NCI-H187 treated with DMSO at 0.1 percent for 48 hours (cell line): ENCODE measurements at places on chromosomes 3 and 15.

GRCh38 chr3:132605374-132605792 lies 8.3 kb downstream of the ACKR4 start:
- DNase-seq, result no peak

DNA sequence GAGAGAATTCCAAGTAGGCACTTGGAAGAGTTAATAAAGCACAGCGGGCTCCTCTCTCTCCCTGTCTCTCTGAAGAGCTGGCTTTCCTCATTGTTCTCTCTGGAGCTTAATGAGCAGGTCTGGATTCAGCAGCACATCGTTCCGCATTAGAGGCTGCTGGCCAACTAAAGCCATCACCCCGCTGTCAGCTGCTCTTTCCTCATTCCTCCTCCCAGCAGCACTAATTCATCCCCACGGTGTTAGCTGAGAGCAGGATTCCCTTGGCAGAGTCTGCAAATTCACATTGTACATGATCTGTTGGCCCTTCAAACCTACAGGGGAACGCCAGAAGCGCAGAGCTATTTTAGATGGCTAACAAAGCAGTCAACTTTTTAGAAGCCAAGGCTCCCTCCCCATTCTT lies 44.2 kb downstream of the SGO1 start:
- peak; percentile 38 for DNase-seq

DNA sequence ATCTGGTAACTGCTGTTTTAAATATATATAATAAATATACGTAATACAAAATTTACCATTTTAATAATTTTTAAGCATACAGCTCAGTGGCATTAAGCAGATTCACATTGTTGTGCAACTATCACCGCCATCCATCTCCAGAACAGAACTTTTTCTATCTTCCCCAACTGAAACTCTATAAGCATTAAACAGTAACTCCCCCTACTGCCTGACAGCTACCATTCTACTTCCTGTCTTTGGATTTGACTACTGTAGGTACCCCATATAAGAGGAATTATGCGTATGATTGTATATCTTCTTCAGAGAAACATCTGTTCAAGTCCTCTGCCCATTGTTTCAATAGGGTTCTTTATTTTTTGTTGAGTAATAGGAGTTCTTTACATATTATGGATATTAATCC lies 36.8 kb downstream of the EID1 start:
- no peak for DNase-seq

DNA sequence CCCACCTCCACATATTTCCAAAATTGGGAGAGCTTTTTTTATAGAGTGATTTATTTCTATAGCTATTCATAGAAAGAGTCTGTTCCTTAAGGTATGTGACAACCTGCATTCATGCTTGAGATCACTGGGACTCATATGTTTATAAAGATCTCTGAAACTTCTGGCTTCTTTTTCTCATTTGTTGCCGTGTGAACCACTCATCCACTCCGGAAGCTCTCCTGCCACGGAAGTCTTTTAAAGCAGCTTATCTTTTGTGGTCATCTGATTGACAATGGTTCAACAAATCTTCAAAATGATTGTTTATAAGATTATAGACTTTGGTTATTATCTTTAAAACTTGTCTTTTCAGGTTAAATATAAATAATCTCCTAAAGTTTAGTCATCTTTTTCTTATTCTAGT lies 260.5 kb downstream of the C3orf38 start:
- no peak for DNase-seq

DNA sequence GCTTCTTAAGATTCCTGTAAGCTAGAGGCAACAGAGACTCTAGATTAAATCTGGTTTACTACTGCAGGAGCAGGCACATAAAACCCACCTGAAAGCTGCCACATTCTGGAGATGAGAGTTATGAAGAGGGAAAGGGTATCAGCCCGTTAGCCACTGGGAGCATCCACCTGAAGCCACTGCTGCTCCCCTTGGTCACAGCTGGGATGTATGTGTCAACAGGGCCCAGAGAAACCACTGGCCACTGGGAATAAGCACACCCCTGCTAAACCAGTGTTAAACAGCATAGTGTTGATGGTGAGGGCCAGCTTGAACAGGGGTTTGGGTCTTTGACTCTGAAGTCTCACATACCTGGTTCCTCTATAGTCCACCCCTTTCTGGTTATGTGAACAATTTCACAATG lies 10.9 kb downstream of the SLCO2A1 start:
- DNase-seq, result no peak

GRCh38 chr15:92745845-92746271 lies 90.3 kb upstream of the FAM174B start:
- DNase-seq, result no peak

DNA sequence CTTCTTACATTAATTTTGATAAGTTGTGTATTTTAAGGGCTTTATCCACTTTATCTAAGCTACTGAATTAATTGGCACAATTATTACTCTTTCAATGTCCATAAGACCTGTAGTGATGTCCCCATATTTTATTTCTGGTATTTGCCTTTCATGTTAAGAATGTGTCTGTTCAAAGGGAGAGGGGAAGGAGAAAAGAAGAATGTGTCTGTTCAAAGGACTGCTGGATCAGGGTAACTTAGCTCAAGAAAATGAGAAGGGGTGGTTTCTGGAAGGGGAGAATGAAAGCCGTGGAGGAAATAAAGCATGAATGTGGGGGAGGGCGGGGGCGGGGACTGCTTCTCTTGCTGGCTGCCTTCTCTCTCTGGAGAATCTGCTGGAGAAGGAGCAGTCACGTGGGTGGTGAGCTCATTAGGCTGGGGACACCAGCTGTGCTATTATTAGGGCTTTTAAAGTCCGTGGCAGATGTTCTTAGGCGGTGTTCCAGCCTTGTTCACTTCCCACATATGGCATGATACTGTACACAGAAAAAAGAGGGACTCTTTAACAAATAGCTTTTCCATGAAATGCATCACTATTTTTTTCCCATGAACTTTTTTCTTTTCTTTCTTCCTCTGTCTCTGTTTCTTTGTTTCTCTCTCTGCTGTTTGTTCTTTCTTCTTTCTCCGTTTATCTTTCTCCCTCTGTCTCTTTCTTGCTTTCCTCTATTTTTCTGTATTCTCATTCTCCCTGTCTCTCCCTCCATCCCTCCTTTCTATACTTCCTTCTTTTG lies 63.7 kb upstream of the ULK4 start:
- DNase-seq, result no peak

- no peak for DNase-seq
These were observed 81.9 kb downstream of the C3orf38 start for GRCh38 chr3:88231632-88232031.

GRCh38 chr3:125069968-125070745 lies 14.4 kb upstream of the HEG1 start:
- no peak for DNase-seq

DNA sequence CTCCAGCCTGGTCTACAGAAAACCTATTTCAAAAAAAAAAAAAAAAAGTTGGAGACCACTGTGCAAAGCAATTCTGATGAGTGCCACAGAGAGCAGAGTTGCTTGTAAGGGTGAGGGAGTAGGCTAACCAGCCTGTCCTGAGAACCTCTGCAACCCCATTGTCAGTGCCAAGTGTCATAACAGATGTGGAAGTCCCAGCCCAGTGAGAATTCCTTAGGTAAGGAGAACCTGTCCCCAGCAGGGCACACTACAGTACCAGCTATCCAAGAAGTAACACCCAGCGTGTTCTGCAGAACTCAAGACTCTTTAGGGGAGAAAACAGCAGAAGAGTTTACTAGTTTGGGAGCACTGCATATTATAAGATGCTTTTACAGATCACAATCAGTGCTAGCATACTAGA lies 156.3 kb downstream of the LIPC start:
- DNase-seq, result no peak

DNA sequence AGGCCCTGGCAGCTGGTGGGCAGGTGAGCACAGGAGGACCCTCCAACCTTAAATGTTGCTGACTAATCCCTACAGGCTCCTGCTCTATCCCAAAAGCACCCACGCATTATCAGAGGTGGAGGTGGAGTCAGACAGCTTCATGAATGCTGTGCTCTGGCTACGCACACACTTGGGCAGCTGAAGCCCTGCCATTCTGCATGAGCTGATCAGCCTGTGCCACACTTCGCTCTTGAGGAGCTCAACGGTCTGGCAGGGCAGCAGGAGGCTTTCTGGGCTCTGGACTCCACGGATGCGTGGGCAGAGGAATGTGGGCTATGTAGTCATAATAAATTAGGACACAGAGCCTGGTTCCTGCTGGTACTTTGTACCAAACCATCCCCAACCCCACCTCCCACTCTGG lies 6.1 kb downstream of the MST1 start:
- no peak for DNase-seq

DNA sequence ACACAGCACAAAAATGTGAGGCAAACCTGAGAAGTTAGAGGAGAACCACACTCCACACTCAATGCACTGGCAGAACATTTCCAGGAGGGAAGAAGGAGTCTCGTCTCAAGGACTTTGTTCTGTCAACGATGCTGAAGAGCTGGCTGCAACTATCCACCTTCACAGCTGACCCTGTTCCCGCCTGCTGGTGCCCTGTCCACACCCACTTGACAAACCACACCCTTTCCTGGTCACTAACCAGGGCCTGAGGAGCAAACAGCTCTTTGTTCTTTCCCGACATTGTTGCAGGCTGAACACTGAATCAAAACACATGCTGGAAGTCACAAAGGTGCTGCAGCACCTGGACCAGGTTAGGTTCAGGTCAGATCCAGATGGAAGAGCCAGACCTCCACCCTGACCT lies 92.6 kb upstream of the ARRDC4 start:
- DNase-seq, result no peak

DNA sequence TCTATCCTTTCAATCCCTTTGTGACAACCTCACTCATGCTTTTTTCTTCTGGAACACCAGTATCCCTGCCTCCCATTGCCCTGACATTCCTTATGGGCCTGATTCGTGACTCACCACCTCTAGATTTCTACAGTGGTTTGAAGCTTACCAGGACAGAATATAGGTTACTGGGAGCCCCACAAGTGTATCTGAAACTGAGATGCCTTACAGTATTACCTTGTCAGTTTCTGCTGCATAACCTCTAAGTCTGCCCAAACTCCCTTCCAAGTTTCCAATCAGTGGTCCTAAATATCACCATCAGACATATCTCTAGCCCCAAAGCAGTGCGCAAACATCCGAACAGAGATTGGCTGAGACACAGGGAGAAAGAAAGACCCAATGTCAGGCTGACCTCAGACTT lies 5.6 kb downstream of the CPB1 start:
- no peak for DNase-seq

DNA sequence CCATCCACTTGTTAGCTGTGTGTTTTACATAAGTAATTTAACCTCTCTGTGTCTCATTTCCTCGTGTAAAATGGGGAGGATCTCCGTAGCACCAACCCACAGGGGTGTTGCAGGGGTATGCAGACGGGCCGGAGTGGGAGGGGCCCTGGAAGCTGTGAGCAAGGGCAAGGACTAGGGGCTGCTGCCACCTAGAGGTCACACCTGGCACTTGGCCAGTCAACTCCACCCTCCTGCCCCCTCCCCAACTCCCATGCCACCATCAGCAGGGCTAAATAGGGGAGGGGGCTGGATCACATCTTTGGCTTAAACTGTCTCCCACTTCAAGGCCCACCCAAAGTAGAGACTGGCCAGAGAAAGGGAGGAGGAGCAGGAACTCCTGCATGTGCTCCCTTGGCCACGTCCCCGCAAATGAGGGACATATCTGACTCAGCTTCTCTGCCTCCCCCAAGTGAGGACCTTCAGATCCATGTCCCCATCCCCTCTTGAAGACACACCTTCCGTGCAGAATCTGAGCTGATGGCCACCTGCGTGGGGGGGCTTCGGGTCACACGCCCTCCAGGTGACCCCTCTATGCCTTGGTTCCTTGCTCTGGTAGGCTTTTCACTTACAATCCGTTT lies 2.6 kb downstream of the CCDC9B start:
- DNase-seq, result no peak

DNA sequence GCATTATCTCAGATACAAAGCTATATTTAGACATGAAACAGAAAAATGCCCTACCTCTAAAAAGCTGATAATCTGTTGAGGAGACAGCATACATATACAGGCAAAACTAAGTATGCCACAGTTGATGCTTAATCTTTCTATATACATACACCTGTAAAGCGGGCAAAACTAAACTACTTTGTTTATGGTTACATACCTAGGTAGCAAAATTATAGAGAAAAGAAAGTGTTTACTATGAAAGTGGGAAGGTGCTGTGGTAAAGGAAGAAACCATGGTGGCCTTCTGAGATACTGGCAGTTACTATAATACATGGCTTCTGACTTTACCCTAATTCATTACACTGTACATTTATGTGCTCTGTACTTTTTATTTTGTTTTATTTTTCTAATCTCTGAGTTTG lies 36.0 kb upstream of the NR1I2 start:
- no peak for DNase-seq

DNA sequence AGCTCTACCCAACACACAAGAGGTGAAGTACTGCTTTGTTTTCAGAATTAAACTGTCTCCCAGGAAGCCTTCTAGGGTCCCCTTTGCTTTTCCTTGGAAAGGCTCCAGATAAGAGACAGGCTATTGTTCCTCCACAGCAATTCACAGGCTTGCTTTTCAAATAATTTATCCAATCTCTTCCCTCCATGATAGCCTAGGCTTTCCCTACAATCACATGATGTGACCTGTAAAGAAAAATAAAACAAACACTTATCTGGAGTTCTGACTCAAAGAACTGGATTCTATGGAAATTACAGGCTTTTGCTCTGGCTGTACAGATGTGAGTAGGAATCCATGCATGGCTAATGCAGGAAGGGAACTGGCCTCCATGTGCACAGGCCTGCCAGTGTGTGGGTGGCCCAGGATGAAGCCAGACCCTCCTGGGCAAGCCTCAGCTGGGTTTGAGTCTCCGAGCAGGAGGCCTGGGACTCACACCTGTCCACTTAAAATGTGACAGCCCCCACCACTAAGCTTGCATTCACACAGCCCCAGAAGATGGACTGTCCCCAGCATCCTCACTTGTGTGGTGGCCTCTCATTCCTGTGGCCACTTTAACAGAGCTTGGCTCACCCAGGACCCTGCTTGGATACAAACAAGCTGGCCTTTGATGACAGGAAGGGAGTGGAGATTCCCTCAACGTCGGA lies 75.8 kb upstream of the LEKR1 start:
- DNase-seq, result no peak

- no peak for DNase-seq
These were observed 108.2 kb downstream of the EOMES start for GRCh38 chr3:27613846-27614500.

DNA sequence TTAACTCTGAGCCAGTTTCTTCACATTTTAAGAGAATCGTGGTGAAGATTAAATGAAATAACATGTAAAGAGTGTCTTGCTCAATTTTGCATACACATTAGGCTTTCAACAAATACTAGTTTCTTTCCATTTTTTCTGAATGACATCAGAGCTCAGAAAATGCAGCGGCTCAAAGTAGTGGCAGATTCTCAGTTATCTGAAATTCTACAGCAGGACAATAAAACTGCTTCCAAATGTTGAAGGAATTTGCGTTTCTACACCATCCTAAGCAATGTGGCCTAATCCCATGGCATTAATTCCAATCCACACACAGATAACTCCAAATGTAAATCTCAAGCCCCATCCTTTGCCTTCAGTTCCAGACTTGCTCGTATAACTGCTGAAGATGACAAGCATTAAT lies 115.8 kb downstream of the PLCH1 start:
- DNase-seq, result no peak
